Thyroid gland (tissue), 4 donors: ENCODE measurements at places on chromosomes 5 and 9.
A peak's percentile ranks its signal among the peaks of the same experiment; 100 is the strongest.

DNA sequence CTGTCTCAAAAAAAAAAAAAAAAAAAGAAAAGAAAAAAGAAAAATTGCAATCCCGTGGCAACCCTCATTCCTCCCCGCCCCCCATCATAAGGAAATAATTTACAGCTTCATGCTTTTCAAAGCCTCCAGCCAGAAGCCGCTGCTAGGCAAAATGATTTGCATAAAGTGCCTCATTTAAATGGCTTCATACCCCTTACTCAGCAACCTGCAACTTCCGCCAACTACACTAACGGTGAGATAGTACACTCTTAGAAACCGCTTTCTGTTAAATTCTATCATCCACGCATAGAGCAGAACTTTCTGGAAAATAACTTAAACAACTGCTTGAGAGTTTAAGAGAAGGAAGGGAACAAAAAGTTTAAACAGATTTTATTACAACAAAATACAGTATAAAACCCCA is 17.8 kb downstream of the SERINC5 start:
- H3K4me3 ChIP-seq: no peak overlapping the region
- no peaks in the 10 kb centered on the region for H3K27me3 ChIP-seq
- H3K4me1 ChIP-seq: peaks cover 16% of the 10 kb centered on the region
- no peaks in the 10 kb centered on the region for H3K36me3 ChIP-seq
- no peak overlapping the region for H3K27ac ChIP-seq
- no peak for DNase-seq

DNA sequence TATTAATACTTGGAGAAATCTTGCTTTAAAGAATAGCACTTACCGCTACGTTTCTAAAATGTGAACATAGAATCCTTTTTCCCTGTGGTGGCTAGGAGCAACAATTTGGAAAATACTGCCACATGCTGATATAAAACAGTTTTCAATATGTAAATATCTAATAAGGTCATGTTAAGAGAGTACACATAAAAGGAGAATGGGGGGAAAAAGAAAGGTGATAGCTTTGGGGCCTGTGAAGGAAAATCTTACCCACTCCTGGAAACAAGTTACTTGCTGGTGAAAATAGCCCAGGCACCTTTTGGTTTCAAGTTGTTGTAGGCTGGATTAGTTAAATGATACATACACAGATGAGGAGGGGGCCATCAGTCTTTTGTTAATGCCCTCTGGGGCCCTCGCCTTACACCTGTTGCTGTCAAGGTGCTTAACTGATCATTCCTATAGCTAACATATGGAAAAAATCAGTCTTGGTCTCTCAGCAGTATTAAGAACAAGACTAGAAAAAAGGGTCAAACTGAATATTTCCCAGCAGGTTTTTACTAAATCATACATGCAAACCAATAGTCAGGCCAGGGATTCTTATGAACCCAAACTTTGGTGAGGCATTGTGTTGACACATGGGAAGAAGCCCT is 24.1 kb downstream of the FYB1 start:
- H3K36me3 ChIP-seq: no peaks in the 10 kb centered on the region
- no peak overlapping the region for H3K27ac ChIP-seq
- no peaks in the 10 kb centered on the region for H3K27me3 ChIP-seq
- no peak overlapping the region for H3K4me3 ChIP-seq

GRCh38 chr5:87136096-87136495 is 131.6 kb upstream of the RASA1 start:
- DNase-seq: peak; percentile 80
- H3K27ac ChIP-seq: peak overlapping the region; percentile 84
- no peaks in the 10 kb centered on the region for H3K27me3 ChIP-seq
- H3K4me3 ChIP-seq: no peak overlapping the region
- H3K4me1 ChIP-seq: peaks cover 31% of the 10 kb centered on the region

DNA sequence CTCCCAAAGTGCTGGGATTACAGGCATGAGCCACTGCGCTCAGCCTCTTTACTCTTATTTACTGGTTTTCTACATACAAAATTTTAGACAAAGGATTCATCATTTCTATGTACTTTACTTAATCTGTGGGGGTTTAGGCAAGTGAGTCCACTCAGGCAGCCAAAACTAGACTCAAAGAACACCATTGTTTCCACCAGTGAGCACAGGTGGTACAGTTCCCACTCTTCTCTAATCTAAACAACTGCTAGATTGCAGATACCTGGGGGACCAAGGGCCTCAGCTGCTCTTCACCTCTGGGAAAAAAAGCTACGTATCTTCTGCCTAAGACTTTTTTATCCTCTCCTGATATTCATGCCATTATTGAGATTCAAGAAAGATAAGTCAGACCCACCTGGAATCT is 260.1 kb downstream of the EBF1 start:
- no peak overlapping the region for H3K4me3 ChIP-seq
- H3K36me3 ChIP-seq: no peaks in the 10 kb centered on the region

DNA sequence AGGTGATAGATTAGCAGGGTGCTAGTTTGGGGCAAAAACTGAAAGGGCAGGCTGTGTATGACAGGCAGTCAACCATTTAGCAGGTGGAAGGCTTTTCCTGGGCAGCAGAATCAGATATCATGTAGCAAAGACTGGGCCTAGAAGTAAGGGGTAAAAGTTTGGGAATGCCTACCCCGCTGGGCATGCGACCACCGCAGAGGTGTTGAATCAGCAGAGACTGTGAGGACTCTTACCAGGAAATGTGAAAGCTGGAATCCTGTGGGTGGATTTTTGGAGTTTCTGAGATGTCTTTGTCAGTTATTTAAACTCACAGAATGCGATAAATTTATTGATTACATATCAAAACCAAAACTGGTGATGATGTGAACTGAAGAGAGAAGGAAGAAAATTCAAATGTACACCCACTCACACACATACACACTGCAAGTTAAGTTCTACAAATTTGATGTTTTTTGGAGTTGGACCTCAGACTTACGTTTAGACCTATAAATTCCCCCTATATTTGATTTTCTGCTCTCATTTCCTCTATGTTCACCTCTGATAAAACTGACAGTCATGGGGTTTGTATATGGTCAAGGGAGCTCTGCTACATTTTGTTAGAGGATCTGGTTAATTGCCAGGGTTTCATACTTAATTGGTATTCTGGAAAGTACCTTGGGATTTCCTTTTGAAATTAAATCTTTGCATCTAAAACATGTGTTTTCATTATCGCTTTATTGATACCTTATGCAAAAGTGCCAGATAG is 333.6 kb downstream of the CSNK1G3 start:
- no peak for DNase-seq
- no peaks in the 10 kb centered on the region for H3K27me3 ChIP-seq
- no peak overlapping the region for H3K27ac ChIP-seq
- H3K4me3 ChIP-seq: no peak overlapping the region

DNA sequence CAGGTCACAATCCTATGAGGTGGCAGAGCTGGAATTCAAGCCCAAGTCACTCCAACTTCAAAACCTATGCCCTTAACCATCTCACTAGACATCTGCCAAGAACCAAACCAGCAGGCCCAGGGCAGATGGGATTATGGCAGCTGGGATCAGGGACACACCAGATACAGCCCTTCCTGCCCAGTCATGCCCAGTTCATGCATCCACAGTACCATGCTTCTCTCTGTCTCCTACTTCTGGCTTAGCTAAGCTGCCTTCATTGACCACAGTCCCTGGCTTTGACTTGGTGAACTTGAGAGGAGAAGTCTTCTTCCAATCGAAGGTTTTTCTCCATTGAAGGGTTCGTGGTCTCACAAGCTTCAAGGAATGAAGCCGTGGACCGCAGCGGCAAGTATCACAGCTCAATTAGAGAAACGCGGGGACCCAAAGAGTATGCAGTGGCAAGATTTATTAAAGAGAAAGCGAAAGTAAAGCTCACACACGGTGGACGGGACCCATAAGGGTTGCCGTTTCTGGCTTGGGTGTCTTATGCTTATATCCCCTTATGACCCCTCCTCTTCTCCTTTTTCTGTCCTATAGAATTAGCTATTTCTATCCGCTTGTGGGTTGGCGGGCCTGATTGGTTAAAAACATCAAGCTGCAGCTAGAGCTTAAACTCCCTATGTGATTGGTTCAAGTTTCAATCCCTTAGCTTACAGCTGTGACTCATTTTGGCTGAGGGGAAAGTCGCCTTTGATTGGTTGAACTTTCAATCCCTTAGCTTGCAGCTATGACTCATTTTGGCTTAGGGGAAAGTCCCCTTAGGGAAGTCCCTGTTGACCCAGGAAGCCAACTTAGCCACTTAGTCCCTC is 101.2 kb downstream of the TRIM36 start:
- DNase-seq: no peak
- H3K36me3 ChIP-seq: no peaks in the 10 kb centered on the region
- no peak overlapping the region for H3K4me3 ChIP-seq
- no peak overlapping the region for H3K27ac ChIP-seq
- no peaks in the 10 kb centered on the region for H3K4me1 ChIP-seq

DNA sequence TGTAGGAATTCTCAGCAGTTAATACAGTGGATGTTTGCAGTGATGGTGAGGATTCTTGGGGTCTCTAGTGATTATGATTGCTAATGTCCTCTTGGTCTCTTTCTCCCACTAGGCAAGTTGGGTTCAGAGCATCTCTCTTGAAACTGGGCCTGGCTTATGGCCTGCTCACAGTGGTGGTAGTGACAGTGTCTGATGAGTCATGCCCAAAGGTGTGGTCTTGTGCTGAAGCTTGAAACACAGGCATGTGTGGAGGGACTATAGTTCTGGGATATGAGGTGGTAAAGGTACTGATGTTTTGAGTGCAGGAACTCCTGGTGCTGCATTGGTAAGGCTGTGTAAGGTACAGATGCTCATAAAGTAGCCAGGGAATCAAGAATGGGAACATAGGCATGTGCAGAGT is 231.1 kb downstream of the FAM170A start:
- no peaks in the 10 kb centered on the region for H3K36me3 ChIP-seq
- H3K4me3 ChIP-seq: no peak overlapping the region
- H3K4me1 ChIP-seq: no peaks in the 10 kb centered on the region
- DNase-seq: no peak

DNA sequence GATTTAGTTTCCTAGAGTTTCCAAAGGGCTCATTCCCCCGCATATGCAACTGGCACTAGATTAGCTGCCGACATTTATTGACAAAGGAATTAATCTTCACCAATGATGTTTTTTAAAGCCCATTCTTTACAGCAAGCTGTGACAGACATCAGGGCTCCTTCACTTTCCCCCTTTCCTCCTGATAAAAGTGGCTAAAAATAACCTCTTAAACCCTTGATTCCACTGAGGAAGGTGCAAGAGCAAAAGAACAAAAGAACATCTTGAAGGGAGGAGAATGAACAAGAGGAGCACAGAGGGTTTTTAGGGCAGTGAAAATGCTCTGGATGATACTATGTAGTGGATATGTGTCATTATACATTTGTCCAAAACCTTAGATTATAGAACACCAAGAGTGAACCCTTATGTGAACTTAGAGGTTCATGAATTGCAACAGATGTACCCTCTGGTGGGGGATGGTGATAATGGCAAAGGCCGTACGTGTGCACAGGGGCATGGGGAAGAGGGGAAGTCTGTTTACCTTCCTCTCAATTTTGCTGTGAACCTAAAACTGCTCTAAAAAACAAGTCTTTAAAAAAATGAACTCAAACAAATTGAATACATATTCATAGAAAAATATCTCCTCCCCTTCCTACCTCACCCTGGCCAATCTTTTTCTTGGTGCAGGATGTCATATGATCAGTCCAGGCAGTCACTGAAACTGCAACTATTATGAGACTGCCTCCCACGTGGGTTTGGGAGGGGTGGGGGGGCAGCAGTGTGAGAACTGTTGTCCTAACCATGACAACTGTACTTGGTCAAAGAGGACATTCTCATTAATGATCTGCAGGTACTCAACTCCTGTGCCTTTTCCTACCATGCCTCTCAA is 83.0 kb downstream of the MARCHF3 start:
- no peaks in the 10 kb centered on the region for H3K36me3 ChIP-seq
- H3K4me3 ChIP-seq: no peak overlapping the region
- no peak for DNase-seq
- no peaks in the 10 kb centered on the region for H3K4me1 ChIP-seq

GRCh38 chr5:100469767-100470166 is 65.4 kb upstream of the FAM174A start:
- no peak overlapping the region for H3K27ac ChIP-seq
- no peak for DNase-seq
- H3K36me3 ChIP-seq: no peaks in the 10 kb centered on the region
- no peaks in the 10 kb centered on the region for H3K4me1 ChIP-seq
- H3K27me3 ChIP-seq: no peaks in the 10 kb centered on the region

- DNase-seq: no peak
- no peak overlapping the region for H3K4me3 ChIP-seq
- no peak overlapping the region for H3K27ac ChIP-seq
- H3K27me3 ChIP-seq: no peaks in the 10 kb centered on the region
- no peaks in the 10 kb centered on the region for H3K36me3 ChIP-seq
- H3K4me1 ChIP-seq: peaks cover 6% of the 10 kb centered on the region
These were observed 167.8 kb downstream of the MAN2A1 start for GRCh38 chr5:109857405-109858031.

DNA sequence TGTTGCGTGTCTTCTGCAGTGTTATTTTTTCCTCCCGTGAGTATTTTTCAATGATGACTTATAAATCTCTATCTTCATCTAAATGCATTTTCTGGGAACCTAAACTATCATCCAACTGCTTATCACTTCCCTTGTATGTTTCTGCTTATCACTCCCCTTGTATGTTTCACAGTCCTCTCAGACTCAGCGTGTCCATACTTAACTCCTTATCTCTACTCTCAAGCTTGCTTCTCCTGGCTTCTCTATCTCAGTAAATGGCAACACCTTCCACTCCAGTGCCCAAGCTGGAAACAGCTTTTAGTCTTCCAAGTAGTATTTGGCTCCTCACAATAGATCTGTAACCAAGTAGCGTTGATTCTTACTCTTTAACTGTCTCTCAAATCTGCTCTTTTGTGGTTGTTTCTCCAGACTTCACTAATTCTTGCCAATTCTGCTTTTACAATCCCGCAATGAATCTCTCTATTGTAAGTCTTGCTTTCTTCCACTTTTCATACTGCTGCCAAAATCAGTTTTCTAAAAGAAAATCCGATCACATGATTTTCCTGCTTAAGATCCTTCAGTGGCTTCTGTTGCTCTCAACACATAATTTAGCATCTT is 33.8 kb upstream of the TXNDC8 start:
- H3K27me3 ChIP-seq: no peaks in the 10 kb centered on the region
- no peak overlapping the region for H3K4me3 ChIP-seq
- H3K36me3 ChIP-seq: no peaks in the 10 kb centered on the region

- H3K4me1 ChIP-seq: no peaks in the 10 kb centered on the region
- DNase-seq: no peak
- no peak overlapping the region for H3K27ac ChIP-seq
These were observed 20.3 kb downstream of the TMOD1 start for GRCh38 chr9:97521576-97522333.

GRCh38 chr5:31967461-31967860 is 206.7 kb downstream of the GOLPH3 start:
- no peaks in the 10 kb centered on the region for H3K4me1 ChIP-seq
- H3K27ac ChIP-seq: no peak overlapping the region
- no peak overlapping the region for H3K4me3 ChIP-seq
- H3K36me3 ChIP-seq: no peaks in the 10 kb centered on the region

DNA sequence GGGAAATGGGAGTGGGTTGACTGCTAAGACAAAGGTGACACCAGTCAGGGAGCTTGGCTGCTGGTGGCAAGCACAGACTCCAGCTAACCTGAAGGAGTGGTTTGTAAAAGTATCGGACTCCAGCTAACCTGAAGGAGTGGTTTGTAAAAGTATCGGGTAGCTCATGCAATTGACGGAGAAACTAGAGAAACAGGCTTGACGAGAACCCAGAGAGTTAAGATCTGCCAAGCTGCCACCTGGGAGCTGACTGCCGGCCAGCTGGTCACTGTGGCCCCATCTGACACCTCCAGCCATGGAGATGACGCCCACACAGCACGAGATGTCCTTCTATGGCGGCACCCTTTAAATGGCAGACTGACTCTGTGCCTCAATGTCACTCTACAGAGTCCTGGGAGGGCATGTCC is 28.3 kb upstream of the CRB2 start:
- no peaks in the 10 kb centered on the region for H3K27me3 ChIP-seq
- peaks cover 18% of the 10 kb centered on the region for H3K4me1 ChIP-seq
- H3K36me3 ChIP-seq: no peaks in the 10 kb centered on the region
- H3K27ac ChIP-seq: peak overlapping the region; percentile 87
- no peak overlapping the region for H3K4me3 ChIP-seq
- peak; percentile 93 for DNase-seq
